ENCODE measurements at places on chromosomes 7 and 10. TPM values are rescaled to one million over a fixed set of nuclear protein-coding genes. Genes with fewer than 3 reads are reported as not detected.

- no peak overlapping the region for H3K27ac ChIP-seq
- H3K4me3 ChIP-seq, result no peak overlapping the region
- DNase-seq, result no peak
- H3K27me3 ChIP-seq, result no peaks in the 10 kb centered on the region
- H3K36me3 ChIP-seq, result no peaks in the 10 kb centered on the region
- no peaks in the 10 kb centered on the region for H3K4me1 ChIP-seq
Observed at GRCh38 chr10:107481224-107481623, 316.7 kb upstream of the SORCS1 start.

DNA sequence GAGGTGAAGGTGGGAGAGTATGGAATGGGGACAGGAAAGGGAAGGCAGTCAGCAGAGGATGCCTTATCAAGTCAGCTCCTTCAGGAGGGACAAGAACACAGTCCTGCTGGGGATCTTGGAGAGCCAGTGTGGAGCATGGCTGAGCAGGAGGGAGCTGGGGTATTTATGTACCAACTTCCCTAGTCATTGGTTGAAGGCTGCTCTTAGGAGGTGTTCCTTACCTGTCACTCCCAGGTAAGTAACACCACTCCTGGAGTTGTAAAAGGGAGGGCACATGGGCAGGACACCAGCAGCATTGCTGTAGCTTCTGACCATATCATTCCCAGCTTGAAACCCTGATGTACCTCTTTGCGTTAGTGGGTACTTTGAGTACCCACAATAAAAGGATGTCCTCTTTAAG lies 29.8 kb downstream of the SLC29A3 start:
- DNase-seq, result no peak
- H3K4me3 ChIP-seq, result no peak overlapping the region
- H3K27me3 ChIP-seq, result no peaks in the 10 kb centered on the region

- peaks cover 18% of the 10 kb centered on the region for H3K4me1 ChIP-seq
- H3K4me3 ChIP-seq, result peak overlapping the region; percentile 11
- no peak for DNase-seq
- no peak overlapping the region for H3K27ac ChIP-seq
- H3K27me3 ChIP-seq, result no peaks in the 10 kb centered on the region
Observed at GRCh38 chr7:7103343-7104313, 78.7 kb upstream of the C1GALT1 start.

DNA sequence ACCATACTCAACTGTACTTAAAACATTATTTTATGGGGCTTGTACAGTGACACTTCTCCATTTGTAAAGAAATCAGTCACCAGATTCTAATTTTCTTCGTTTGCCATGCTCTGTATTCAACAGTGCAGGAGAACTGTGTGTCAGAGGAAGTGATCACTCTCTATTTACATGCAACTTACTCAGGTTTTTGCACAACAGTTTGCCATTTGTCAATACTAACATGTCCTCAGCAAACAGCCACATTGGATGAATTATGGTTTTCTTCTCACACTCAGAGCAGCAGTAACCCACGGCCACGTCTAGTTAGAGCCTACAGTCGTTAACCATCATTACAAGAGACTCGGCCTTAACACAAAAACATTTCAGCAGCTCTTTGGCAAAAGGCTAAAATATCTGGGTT lies 69.2 kb upstream of the SP4 start:
- no peaks in the 10 kb centered on the region for H3K36me3 ChIP-seq
- no peak for DNase-seq
- no peak overlapping the region for H3K4me3 ChIP-seq
- no peaks in the 10 kb centered on the region for H3K27me3 ChIP-seq

- H3K36me3 ChIP-seq, result no peaks in the 10 kb centered on the region
- H3K27ac ChIP-seq, result no peak overlapping the region
- H3K4me3 ChIP-seq, result no peak overlapping the region
- DNase-seq, result no peak
- no peaks in the 10 kb centered on the region for H3K27me3 ChIP-seq
Observed at GRCh38 chr10:115129752-115130151, 36.6 kb downstream of the ATRNL1 start.

PNLIPRP1 gene
- total RNA-seq, result not detected

GRCh38 chr10:70822076-70822820 lies 6.5 kb downstream of the SGPL1 start:
- no peaks in the 10 kb centered on the region for H3K27me3 ChIP-seq
- DNase-seq, result no peak
- peaks cover 41% of the 10 kb centered on the region for H3K36me3 ChIP-seq
- H3K4me1 ChIP-seq, result peaks cover 9% of the 10 kb centered on the region
- H3K27ac ChIP-seq, result no peak overlapping the region
- H3K4me3 ChIP-seq, result no peak overlapping the region

DNA sequence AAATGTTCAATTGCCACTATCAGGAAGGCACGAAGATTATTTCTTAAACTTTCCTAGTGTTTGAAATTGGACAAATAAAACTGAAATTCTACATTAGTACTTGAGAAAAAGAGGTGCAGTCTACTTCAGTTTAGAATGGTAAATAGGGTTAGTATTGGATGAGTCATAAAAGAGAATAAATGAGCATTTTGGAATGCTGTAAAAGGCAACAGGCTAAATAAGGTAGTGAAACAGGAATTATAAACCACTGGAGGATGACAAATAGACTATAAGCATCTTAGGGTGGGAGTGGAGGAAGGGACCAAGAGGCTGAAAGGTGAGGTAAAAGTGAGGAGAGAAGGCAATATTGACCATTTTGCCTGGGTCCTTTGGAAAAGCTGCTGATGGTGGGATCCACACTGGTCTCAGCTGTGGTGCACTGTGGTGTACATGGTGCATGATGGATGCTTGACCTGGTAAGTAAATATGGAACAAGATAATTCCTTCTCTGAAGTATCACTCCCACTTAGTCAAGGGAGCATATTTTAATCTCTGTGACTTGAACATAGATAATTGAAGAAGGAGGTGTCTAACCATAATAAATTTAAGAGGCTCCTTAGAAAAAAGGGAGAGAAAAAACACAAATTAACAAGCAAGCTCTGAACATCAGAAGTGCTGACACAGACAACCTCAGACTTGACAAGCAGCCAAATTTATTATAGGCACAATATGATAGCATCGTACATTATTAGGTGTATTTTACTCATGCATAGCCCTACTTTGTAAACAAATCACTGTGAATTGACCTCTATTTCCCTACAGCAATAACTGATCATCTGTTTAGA lies 76.4 kb upstream of the SCIN start:
- H3K27ac ChIP-seq, result no peak overlapping the region
- no peak for DNase-seq
- H3K4me3 ChIP-seq, result no peak overlapping the region
- no peaks in the 10 kb centered on the region for H3K4me1 ChIP-seq

GRCh38 chr7:95865716-95866371 lies 93.5 kb downstream of the DYNC1I1 start:
- H3K36me3 ChIP-seq, result no peaks in the 10 kb centered on the region
- DNase-seq, result no peak
- no peaks in the 10 kb centered on the region for H3K4me1 ChIP-seq
- no peaks in the 10 kb centered on the region for H3K27me3 ChIP-seq

Data from upper lobe of left lung (tissue), 6 donors.